ENCODE measurements at places on chromosomes 11 and 22. TPM values are rescaled to one million over a fixed set of nuclear protein-coding genes. Genes with fewer than 3 reads are reported as not detected.

The ACAD8 gene
- total RNA-seq: 17.5 TPM

The OR52I1 gene
- not detected for total RNA-seq

The APOA4 gene
- not detected for total RNA-seq

The SULT4A1 gene
- total RNA-seq: 1.3 TPM

The OR56A1 gene
- not detected for total RNA-seq

The PHF21B gene
- not detected for total RNA-seq

The MMP10 gene
- 0.16 TPM for total RNA-seq

The ADAMTS8 gene
- not detected for total RNA-seq

The LRRN4CL gene
- 1.5 TPM for total RNA-seq

The OR51I1 gene
- total RNA-seq: not detected

The PAX6 gene
- not detected for total RNA-seq

The FCHSD2 gene
- 4.2 TPM for total RNA-seq

The TRPM5 gene
- not detected for total RNA-seq

The CYB5R2 gene
- 10.3 TPM for total RNA-seq

The ART1 gene
- total RNA-seq: not detected

The ALG9 gene
- total RNA-seq: 28.3 TPM

The C11orf91 gene
- not detected for total RNA-seq

The SCUBE2 gene
- 9.6 TPM for total RNA-seq

The RAB38 gene
- 3.1 TPM for total RNA-seq

The MOGAT2 gene
- total RNA-seq: not detected

The CHST1 gene
- 12.3 TPM for total RNA-seq

The OR5B21 gene
- not detected for total RNA-seq

The GAL3ST1 gene
- total RNA-seq: not detected

The C11orf87 gene
- not detected for total RNA-seq

The TUB gene
- 6.3 TPM for total RNA-seq

The MFRP gene
- not detected for total RNA-seq

The FAM168A gene
- total RNA-seq: 25.1 TPM

The TECTA gene
- 0.65 TPM for total RNA-seq

The HEPN1 gene
- total RNA-seq: not detected

The TRIM6 gene
- 0.72 TPM for total RNA-seq

The SEC14L2 gene
- 24.6 TPM for total RNA-seq

Measured in cardiac atrium fibroblast (primary cell).